CD4-positive, alpha-beta T cell treated with Interleukin-4 for 4 hours (primary cell): ENCODE measurements at places on chromosomes 1 and 21.
A peak's percentile ranks its signal among the peaks of the same experiment; 100 is the strongest.

- DNase-seq, result no peak
Measured at GRCh38 chr1:2125350-2126211, 69.0 kb downstream of the FAAP20 start.

GRCh38 chr1:65209005-65209885 is 61.2 kb downstream of the AK4 start:
- peak; percentile 25 for DNase-seq

GRCh38 chr1:171083222-171083621 is 7.5 kb upstream of the FMO3 start:
- no peak for DNase-seq

- no peak for DNase-seq
Measured at GRCh38 chr1:164660775-164661174, 101.8 kb downstream of the PBX1 start.

- DNase-seq, result no peak
Measured at GRCh38 chr1:36989241-36989640, 45.1 kb downstream of the GRIK3 start.

- DNase-seq, result no peak
Measured at GRCh38 chr1:147652306-147652705, 18.0 kb downstream of the ACP6 start.

DNA sequence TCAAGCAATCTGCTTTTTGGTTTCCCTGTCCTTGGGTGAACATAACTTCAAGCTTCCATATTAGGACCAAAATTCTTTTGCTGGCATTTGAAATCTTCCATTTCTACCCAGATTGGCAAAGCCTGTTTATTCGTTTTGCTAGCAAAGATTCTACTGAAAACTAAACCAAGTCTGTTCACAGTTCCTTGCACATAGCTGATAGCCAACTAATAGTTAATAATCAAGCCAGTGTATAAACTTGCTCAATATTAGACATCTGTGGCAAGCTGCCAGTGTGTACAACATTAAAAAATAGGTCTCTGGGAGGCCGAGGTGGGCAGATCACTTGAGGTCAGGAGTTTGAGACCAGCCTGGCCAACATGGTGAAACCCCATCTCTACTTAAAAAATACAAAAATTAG is 6.3 kb downstream of the APP start:
- DNase-seq, result no peak

GRCh38 chr1:11502516-11502915 is 23.6 kb downstream of the DISP3 start:
- DNase-seq, result no peak

DNA sequence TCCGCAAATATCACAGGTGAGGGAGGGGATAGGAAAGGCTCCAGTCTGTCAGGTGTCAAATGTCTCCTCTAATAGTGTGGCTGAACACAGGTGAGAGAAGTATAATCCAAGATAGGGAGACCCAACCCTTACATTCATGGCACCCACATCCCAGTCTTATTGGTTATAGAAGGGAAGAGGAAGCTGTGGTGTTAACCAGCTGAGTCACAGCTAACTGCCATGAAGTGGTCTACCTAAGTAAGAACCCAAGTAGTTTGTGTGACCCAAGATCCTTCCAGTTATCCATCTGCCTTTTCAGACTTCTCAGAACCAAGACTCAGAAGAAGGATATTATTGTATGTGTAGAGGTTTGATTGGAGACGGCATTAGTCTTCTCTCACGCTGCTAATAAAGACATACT is 37.1 kb downstream of the DDAH1 start:
- DNase-seq, result no peak

DNA sequence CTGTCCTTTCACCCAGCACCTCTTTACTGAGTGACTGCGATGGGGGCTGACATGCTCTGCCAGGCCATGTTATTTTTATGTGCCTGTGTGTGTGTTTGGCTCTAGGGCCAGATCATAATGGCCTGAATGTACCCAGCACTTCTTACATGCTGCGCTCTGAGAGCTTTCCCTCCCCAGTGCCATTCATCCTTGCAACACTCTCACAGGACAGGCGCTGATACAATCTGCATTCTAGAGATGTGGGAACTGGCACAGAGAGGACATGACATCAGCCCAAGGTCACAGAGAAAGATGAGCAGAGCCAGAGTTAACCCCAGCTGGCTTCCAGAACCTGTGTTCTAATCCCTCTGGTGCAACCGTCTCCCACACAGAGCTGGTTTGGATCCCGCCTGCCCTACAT is 54.5 kb downstream of the ARHGEF10L start:
- DNase-seq, result no peak

DNA sequence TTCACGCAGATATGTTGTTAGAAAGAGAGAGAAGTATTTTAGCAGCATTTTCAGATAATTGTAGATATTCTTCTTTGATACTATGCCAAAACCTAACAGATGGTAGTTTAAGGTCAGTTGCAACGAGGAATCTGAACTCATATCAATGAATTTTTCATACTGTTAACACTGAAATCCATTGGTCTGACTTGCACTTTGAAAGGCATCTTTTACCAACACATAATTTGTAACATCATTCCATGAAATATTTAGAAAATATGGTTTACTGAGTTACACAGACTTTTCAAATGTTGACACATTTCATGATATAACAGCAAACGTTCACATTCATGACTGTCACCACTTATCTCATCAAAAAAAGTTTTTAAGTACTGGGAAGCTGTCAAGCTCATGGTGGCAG is 4.6 kb downstream of the ACBD6 start:
- no peak for DNase-seq

DNA sequence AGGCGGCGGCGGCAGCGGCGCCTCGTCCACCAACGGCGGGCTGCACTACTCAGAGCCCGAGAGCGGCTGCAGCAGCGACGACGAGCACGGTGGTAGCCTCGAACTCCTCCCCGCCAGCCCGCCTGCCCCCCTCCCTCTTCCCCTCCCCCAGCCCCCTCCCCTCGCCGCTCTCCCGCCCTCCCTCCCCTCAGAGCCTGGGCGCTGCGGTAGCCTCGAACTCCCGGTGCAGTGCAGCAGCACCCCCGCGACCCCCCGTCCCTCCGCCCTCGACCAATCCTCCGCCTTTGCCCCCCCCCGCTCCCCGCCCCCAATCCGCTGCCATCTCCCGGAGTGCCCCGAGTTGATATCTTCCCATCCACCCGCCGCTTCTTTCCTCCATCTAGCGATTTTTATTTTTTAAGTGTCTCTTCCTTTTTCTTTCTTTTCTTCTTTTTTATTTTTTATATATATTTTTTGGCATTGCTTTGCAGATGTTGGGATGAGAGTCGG is 516 bp downstream of the RCOR3 start:
- peak; percentile 47 for DNase-seq

- DNase-seq, result no peak
Measured at GRCh38 chr1:168637350-168637991, 61.1 kb downstream of the XCL1 start.

GRCh38 chr1:21284206-21285054 is 5.8 kb downstream of the ECE1 start:
- DNase-seq, result no peak

GRCh38 chr1:217599154-217599553 is 31.7 kb downstream of the GPATCH2 start:
- DNase-seq, result no peak

DNA sequence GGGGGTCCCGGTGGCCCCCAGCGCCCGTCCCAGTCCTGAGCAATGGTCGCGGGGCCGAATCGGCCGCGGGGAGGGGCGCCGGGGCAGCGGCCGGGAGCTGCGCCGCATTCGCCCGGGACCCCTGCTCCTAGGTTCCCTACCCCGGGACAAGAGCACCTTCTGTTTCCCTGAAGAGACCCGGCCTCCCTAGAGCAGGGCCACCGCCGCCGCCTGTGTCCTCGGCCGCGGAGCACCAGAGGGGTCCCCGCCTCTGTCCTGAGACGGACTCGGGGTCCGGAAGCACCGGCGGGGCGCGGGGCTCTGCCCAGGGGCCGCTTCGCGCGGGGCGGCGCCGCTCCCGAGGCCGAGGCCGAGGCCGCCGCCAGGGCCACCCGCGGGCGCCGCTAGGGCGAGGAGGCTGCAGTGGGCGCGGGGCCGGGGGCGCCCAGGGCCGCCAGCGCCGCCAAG is 157.9 kb downstream of the CASZ1 start:
- no peak for DNase-seq

DNA sequence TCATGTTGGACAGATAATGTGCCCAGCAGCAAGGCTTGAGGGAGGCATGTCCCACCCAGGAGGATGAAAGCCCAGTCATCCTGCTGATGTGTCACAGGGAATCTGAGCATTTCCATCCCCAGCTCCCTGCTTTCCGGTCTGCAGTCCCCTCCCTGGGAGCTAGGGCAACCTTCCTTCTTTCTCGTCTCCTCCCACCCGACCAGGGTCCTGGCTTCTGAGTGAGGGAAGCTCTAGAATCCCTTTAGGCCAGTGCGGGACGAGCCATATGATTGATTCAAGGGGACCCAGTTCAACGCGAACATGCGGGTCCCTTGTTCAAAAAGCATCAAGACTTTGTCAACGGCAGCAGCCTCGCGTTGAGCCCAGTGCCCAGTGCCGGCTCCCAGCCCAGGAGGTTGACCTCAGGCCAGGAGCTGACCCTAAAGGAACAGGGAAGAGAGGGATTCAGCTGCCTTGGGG is 96.7 kb upstream of the TMPRSS2 start:
- DNase-seq, result no peak

DNA sequence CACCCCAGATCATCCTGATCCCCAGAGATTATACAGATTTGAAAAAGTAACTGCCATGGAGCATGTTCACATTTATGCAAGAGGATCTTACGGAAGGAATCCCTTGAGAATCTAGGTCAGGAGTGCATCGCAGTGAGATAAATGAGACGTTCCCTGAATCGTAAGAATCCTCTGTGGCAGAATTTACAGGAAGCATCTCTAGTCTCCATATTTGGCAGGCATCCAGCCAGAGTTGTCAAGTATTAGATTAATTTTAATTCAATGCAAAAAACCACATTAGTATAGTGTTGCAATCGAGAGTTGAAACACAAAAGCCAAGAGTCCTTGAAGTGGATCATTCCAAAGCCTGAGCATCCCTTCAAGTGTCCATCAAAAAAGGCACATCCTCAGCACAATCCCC is 100.8 kb downstream of the RRAGC start:
- no peak for DNase-seq
